ENCODE measurements at places on chromosomes 1 and 21.

DNA sequence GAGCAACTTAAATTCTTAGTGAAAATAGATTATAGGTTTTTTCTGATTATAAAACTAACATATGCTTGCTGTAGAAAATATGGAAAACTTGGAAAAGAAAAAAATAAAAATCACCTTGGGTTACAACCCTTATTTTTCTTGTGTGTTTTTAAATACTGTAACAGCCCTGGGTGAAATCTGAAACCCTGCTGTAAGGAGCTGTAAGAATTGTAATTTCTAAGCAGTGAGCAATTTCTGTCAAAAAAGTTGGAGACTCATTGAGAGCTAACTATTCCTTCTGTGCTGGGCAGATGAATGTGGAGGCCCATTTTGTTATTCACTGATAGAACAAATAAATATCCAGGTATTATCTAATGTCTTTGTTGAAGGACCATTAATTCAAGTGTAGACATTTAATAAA, 42.6 kb downstream of the ADCY10 start:
- no peak for DNase-seq

- no peak for DNase-seq
Observed at GRCh38 chr1:52111492-52111891, 30.4 kb upstream of the ZFYVE9 start.

DNA sequence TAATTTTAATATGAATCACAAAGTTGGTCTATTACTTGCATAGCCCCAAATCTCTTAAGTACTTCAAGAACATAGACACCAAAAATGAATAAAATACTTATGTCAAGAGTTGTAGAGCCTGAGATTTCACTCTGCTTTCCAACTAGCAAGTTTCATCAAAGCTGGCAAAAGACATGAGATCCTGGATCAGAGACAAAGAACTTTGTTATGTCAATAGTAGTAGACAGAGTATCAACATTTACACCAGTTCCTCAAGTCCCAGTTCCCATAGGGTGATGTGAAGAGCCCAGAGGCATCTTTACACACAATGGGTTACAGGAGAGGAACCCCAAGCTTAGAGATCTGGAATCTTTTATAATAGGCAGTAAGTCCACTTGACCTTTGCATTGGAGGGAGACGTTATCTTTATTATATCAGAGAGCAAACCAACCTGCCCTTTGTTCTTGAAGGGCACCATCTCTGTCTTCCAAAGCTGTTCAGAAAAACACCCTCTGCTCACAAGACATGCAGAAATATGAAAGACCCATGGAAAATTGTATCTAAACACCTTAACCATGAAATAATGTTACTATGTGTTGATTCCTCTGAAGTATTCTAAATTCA, 174.4 kb upstream of the GALNT2 start:
- no peak for DNase-seq

- peak; percentile 62 for DNase-seq
Observed at GRCh38 chr1:205354259-205355074, 2.3 kb downstream of the KLHDC8A start.
